ENCODE measurements at places on chromosomes 11 and 22.

DNA sequence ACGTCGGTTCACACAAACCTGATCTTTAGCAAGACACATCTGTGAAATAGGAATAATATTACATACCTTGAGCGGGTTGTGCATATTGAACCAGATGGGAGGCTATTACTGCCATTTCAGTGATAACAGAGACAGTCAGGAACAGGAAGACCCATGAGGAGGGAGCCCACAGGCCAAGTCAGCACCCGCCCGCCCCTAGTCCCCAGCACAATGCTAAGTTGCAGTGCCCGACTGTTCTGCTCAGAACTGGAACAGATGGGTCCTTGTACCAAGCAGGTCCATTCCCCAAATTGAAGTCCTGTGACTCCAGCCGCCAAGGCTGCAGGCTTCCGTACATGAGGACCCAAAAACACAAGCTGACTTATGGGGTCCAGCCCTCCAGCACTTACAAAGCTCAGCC lies 9.3 kb downstream of the CXCR5 start:
- DNase-seq = no peak

DNA sequence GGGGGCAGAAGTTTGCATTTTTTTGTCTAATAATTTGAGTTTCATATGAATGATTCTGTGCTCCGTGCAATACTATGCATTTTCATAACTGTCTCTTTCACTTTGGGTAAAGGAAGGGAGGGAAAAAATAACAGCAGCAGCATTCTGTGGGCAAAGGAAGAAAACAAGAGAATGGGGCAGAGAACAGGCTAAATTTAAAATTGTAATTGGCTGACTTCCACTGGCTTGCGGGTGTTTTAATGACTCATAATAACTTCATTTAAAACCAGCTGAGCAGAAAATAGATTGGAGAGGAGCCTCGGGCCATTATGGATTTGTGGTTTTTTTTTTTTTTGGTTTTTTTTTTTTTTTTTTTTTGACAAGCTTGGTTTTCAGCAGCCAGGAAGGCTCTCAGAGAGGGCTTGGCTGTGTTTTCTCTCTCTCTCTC lies 107.4 kb downstream of the ZBTB16 start:
- no peak for DNase-seq

GRCh38 chr11:45354976-45355705 lies 69.0 kb upstream of the SYT13 start:
- peak; percentile 61 for DNase-seq

- DNase-seq = no peak
Measured at GRCh38 chr11:106271686-106272085, 194.2 kb downstream of the AASDHPPT start.

- DNase-seq = no peak
Measured at GRCh38 chr22:46833228-46833627, 70.8 kb downstream of the TBC1D22A start.

- no peak for DNase-seq
Measured at GRCh38 chr11:66204412-66204811, 64.0 kb upstream of the RAB1B start.

DNA sequence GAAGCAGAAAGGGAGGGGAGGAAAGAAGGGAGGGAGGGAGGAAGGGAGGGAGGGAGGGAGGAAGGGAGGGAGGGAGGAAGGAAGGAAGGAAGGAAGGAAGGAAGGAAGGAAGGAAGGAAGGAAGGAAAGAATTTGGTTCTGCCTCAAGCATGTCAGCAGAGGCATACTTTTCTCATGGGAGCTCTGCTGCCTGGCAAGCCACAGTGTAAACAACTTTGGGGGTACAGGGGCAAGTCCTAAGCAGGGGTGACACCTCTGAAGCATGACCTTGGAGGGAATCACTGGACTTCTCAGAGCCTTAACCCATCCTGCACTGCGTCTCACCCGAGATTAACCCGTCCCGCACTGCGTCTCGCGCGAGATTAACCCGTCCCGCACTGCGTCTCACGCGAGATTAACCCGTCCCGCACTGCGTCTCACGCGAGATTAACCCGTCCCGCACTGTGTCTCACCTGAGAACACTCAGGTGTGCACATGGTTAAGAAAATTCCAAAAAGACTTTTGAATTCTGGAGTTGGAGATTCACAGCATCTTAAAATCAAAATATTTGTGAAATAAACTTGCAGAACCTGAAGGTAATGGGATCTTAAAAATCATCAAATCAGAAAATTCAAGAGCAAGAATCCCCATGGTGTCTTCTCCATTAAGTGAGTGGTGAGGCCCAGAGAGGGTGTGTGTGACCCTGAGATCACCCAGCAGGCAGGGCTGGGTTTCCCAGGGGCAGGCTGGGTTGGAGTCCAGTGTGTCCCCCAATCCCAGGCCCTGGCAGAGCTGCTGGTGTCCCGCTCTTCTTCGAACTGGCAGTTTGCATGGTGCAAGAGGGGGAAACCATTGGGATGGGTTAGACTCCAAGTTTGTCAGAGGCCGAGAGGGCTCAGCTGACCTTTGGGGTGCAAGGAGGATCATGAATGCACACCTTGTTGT lies 190.4 kb downstream of the MN1 start:
- no peak for DNase-seq

DNA sequence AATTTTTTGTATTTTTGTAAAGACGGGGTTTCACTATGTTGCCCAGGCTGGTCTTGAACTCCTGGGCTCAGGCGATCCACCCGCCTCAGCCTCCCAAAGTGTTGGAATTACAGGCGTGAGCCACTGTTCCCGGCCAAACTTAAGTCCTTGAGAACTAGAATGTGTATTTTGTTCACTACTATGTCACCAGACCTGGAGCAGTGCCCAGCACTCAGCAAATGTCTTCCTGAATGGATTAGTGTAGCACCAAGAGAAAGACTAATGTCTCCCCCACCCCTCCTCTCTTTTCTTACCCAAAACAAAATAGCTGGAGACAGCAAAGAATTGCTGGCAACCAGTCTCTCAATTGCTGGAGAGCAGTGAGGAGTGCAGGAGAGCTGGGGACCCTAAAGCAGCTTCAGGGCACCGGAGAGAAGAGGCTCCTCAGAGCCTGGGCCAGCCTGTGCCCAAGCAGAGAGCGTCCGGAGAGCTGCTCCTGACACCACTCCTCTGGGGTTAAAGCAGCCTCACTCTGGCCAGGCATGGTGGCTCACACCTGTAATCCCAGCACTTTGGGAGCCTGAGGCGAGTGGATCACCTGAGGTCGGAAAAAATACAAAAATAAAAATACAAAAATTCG lies 14.9 kb downstream of the SLC25A18 start:
- DNase-seq = no peak

- no peak for DNase-seq
Measured at GRCh38 chr11:66044757-66045156, 4.2 kb downstream of the GAL3ST3 start.

DNA sequence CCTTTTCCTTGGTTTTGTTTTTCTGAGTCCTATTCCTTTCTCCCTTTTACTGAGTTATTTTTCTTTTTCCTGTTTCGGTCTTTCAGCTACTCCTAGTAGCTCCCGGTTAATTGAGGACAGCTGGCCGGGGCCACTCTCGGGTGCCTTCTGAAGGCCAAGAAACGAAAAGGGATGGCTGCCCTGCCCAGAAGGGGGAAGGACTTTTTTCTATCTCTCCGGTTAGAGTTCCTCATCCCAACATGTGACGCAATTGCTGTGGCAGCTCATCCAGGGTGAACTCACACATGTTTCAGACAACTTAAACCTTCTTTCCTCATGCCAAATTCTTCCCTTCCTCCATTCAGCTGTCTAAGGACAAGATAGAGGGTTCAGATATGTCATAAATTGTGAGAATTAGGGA lies 83.6 kb downstream of the PIWIL4 start:
- no peak for DNase-seq

DNA sequence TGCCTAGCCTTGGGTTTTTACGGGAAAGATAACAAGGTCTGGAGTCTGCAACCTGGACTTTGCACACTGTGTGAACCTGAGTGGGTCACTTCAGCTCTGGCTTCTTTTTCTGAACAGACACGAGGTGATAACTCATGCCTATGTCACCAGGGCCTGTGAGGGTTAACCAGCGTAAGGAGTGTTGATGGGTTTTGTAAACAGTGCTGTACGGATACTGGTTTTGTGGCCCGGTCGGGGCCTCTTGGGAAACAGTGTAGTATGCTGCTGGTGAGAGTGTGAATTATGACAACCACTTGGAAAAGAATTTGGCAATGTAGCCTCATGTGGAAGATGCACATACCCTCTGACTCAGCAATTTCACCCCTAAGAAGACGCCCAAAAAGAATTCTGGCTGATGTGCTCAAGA lies 266.8 kb downstream of the MN1 start:
- DNase-seq = no peak

GRCh38 chr11:63298258-63298657 lies 54.9 kb upstream of the SLC22A25 start:
- DNase-seq = no peak

- no peak for DNase-seq
Measured at GRCh38 chr22:47168900-47169800, 406.7 kb downstream of the TBC1D22A start.

DNA sequence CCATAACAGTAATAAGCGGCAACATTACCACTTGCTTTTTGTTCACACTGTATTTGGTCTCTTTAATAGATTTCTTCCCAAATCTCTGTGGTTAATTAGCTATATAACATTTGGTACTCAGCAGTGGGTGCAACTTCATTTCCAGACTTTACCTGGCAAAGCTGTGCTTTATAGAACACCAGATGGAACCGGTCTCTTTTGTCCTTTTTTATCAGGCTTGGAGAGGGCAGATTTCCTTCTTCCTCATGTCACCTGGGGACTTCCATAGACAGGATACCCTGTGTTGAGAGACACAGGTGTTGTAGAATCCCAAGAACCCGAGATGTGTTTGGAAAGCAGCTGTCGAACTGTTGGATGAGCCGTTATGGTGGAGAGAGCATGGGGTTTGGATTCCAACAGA lies 393.7 kb downstream of the NTM start:
- no peak for DNase-seq

DNA sequence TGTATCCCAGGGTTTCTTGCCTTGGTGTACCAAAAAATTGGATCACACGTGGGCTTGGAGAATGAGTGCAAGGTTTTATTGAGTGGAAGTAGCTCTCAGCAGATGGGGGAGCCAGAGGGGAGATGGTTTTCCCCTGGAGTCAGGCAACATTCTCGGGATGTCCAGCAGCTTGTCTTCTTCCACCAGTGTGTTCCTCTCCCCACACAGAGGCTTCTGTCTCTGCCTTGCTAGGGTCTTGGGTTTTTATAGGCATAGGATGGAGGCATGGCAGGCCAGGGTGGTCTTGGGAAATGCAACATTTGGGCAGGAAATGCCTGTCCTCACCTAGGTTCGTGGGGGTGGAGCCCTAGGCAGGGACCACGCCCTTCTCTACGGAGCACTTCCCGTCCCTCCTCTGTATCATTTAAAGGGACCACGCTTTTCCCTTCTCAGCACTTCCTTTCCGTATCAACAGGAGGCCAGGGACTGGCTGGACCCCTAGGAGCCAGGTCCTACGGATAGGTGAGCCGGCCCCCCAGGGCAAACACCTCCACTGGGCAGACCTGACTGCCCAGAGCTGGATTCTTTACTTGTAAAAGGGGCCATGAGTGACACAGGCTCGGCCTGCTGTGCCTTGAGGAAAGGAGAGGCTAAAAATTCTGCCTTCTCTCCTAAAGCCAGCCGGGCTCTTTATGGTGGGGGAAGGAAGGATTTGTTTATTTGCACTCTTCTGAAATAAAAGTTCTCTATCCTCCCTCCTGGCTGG lies 55.3 kb upstream of the CCDC188 start:
- DNase-seq = peak; percentile 39

DNA sequence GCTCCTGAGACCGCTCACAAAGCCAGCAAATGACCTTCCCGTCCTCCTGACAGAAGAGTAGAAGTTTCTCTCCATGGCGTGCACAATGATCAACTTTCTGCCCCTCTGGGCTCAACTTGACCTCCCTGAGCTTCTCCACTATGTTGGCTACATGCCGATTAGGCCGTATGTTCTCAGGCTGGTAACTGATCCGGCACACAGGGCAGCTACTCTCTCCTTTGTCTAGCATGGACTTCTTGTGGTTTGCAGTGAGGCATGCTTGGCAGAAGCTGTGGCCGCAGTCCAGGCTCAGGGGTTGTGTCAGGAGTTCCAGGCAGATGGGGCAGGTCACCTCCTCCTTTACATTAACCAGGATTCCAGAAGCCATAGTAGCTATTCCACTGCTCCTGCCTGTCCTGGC lies 5.1 kb downstream of the TRIM5 start:
- no peak for DNase-seq

DNA sequence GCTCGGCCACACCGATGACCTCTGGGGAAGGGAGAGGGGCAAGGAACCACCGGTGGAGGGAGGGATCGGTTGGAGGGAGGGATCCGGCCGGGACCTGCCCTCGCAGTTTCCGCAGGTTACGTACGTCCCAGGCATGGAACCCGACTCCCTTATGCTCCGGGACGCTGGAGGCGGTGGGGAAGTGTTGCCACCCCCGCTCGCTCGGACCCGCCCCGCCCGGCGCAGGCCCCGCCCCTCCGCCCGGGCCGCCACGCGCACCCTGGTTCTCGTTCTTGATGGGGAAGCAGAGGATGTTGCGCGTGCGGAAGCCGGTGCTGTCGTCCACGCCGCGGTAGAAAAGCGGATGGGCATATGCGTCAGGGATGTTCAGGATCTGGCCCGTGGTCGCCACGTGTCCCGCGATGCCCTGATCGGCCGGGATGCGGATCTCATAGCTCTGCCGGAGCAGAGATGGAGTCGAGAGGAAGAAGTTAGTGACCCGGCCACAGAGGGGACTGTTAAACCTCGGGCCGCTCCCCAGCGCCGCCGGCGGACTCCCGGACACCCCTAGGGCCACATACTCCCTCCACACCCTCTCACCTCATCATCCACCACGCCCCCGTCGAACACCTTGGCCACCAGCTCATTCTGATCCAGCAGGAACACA lies 89.8 kb downstream of the PDE2A start:
- DNase-seq = peak; percentile 44

DNA sequence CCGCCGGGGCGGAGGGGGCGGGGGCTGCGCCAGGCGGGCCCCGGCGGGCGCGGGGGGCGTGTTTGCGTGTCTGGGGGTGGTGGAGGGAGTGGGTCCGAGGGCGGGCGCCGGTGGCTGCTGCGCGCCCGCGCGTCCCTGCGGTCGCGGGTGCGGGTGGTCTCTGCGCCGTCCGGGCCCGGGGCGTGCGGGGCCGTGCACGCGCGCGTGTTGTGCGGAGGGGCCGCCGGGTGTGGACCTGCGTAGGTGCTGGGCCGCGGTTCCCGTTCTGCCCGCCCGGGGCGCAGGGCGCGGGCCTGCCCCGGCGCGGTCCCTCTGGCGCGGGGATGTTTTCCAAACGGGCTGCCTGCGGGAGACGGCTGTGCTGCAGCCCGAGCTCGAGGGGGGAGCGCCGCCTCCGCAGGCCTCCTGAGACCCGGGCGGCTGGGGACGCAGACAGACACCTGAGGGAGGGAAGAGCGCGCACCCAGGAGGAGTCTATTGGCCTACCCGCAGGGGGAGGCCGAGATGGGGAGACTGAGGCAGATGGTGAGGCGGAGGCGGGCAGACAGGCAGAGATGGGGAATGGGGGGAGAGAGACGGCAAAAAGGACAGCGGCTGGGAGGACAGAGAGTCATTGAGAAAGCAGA lies 442 bp downstream of the PELI3 start:
- DNase-seq = no peak

- no peak for DNase-seq
Measured at GRCh38 chr11:58498464-58498863, 9.4 kb downstream of the OR5B21 start.

DNA sequence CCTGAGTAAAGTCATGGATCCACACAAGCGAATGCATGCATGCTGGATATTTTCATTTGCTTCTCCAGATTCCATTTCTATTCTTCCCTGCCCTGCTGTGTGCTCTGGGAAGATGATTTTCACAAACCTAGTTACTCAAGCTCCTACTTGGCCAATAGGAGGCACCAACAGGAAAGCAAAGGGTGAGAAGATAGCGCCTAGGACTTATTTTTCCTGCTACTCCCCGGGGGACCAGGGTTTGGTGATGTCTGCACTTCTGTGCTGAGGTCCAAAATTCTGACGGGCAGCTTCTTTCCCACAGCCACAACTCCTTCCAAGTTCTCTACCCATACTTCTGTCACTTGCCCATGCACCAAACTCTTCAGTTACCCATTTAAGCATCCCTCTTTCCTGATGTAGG lies 509.3 kb upstream of the TENM4 start:
- DNase-seq = no peak
